Islet precursor cell (in vitro differentiated cells): ENCODE measurements at places on chromosomes 16 and 17.

- no peak for DNase-seq
These were observed 5.2 kb downstream of the PDP2 start for GRCh38 chr16:66885491-66885890.

- DNase-seq: no peak
These were observed 141.1 kb downstream of the CCDC182 start for GRCh38 chr17:57603978-57604377.

DNA sequence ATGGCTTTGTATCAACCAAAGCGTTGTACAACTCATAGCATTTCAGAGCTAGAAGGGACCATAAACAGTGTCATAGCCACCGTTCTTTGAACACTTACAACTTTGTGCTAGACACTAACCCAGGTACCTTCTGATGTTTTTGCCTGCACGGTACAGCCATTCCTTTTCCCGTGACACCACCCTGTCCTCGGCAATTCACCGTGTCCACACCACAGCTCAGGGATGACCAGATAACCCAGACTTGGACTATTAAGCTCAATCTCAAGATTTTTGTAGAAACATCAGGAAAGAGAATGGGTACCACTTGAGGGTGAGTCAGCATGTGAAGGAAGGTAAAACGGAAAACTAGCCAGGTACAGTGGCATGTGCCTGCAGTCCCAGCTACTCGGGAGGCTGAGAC, 9.8 kb upstream of the CBFB start:
- peak; percentile 29 for DNase-seq

- DNase-seq: no peak
These were observed 55.4 kb downstream of the CREBBP start for GRCh38 chr16:3825103-3825502.

- DNase-seq: peak; percentile 85
These were observed 39.4 kb upstream of the RAI1 start for GRCh38 chr17:17641621-17642409.

GRCh38 chr17:5769593-5770354, 185.5 kb upstream of the NLRP1 start:
- DNase-seq: no peak
